ENCODE measurements at places on chromosomes 5 and 9.

DNA sequence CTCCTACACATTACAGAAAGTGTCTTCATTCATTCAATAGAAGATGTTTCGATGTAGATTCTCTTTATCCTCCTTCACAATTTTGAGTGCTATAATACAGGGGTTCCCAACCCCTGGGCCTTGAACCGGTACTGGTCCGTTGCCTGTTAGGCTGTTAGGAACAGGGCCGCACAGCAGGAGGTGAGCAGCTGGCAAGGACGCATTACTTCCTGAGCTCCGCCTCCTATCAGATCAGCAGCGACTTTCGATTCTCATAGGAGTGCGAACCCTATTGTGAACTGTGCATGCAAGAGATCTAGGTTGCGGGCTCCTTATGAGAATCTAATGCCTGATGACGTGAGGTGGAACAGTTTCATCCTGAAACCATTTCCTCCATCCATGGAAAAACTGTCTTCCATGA lies 153.0 kb upstream of the SMC2 start:
- DNase-seq: no peak

GRCh38 chr9:113511856-113512761 lies 48.6 kb downstream of the RGS3 start:
- DNase-seq: peak; percentile 78

DNA sequence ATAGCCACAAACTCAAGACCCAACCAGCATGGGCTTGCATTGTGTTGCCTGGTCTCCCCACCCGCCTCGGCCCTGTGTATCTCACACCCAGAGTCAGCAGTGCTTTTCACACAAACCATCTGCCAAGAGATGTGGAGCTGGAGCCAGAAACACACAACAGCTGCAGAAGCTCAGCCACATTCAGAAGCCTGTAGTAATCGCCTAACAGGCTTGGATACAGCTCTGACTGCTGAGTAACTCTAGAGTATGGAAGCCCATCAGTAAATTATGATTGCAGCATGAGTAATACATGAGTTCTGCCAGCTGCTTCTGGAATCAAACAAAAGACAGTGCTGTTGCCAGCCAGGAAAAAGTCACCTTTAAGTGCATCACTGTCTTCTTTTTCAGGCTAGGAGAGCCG lies 16.0 kb downstream of the TEK start:
- DNase-seq: no peak

DNA sequence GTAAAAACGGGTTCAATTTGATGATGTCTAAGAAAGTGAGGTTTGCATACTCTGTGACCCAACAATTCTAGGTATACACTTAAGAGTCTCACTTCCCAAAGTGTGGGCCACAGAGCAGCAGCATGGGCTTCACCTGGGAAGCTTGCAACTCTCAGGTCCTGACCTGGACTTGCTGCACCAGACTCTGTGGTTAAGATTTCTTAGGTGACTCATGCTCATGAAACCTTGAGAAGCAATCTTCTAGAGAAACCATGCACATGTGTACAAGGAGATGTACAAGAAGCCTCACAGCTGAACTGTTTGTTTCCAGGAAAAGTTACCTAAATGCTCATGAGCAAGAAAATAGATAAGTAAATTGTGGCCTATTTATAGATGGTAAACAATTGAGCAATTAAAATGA lies 30.0 kb downstream of the DNAJC21 start:
- DNase-seq: no peak

- no peak for DNase-seq
These were observed 23.2 kb downstream of the AK3 start for GRCh38 chr9:4717815-4718214.

GRCh38 chr5:14945450-14945849 lies 73.9 kb upstream of the ANKH start:
- DNase-seq: no peak

GRCh38 chr5:113056988-113057387 lies 80.4 kb downstream of the DCP2 start:
- no peak for DNase-seq

DNA sequence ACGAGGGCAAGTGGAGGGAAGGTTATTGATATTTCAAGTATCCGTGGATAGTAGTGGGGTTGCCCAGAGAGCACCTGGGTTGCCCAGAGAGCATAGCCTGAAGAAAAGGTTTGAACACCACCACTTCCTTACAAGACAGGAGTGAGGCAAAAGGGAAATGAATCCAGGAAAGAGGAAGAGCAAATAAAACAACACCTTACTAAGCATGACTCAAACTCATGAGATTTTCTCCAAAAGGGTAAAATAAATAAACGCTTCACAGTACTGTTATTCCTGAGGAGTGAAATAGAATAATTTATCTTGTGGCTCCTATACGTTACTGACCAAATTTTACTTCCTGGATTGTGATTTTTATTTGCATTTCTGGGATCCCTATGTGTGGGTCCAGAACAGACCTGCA lies 65.2 kb upstream of the PTPRD start:
- no peak for DNase-seq

DNA sequence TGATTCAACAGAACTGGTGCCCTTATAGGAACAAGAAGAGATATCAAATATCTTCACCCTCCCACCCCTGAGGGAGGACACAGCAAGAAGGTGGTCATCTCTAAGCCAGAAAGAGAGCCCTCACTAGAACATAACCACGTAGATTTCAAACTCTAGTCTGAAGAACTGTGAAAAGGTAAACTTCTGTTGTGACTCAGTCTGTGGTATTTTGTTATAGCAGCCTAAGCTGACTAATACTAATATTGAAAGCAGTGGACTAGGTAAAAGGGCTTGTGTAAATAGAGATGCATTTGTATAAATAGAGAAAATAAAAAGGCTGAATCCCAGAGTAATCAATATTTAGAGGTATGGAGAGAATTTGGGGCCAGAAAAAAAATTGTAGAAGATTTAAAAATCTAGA lies 157.6 kb upstream of the CCNH start:
- no peak for DNase-seq

DNA sequence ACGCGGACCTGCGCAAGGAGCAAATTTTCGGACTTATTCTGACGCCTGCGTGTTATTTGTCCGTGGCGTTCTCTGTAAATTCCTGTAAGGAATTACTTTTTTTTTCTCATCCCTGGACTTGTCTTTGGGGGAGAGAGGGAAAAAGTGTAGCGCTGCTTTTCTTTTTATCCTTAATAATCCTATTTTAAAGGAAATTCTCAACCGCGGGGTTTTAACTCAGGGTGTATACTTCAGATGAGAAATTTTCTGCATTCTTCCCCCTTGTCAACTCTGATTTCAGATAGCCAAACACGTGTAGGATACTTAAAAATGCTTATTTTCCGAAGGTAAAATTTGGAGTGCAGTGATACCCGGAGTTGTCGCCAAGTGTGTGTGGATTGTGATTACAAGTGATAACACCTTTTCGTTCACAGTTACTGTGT lies 853 bp downstream of the DCP2 start:
- DNase-seq: no peak

DNA sequence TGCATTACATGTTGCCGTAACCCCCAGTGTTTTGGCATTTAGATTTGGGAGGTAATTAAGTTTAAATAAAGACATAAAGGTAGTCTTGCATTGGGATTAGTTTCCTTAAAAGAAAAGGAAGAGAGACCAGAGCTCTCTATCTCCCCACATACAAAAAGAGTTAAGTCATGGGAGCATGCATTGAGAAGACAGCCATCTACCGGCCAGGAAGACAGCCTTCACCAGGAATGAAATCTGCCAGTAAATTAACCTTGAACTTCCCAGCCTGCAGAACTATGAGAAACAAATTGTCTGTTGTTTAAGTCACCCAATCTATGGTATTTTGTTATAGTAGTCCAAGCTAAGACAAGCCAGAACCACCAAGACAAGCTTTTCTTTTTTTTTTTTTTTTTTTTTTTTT lies 567.0 kb upstream of the CDH18 start:
- no peak for DNase-seq

DNA sequence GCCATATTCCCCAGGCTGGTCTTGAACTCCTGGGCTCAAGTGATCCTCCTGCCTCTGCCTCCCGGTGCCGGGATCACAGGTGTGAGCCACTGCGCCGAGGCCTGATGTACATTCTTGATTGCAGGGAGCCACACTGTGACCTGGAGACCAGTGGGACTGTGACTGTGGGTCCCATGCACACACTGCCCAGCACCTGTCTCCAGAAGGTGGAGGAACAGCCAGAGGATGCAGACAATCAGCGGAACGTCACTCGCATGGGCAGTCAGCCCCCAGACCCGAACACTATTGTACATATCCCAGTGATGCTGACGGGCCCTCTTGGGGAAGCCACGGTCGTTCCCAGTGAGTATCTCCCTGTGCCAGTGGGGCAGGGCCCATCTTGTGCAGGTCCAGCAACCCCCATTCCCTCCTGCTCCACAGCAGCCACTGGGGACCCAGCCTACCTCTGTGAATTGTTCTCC lies 147.3 kb downstream of the CACNA1B start:
- no peak for DNase-seq

- DNase-seq: no peak
These were observed 173.9 kb downstream of the WDR70 start for GRCh38 chr5:37552770-37553719.

DNA sequence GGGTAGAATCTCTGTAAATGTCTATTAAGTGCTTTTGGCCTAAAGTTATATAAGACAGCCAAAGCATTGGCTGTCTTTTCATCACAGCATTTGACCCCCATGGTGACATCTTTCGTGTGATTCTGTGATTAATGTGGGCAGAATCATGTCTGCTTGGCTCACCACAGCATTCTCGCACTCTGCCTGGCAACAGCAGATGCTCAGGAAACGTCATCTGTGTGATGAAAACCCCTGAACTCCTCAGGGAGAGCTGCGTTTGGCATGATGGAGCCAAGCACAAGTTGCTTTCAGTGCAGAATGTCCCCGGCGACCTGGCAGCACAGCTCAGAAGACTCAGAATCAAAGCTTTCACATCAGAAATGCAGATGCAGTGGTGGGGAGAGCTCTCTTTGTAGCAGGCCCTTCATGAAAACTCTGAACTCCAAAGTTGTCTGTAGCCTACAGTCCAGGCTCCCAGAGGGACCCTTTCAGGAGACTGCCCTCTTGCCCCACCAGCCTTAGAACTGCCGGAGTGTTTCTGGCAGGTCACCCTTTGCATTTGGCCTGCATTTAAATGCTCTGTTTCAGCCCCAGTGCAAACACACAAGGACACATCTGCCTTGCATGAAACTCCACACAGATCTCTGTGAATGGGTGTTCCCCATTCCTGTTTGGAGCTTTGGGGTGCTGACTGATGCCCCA lies 155.6 kb upstream of the PANK3 start:
- no peak for DNase-seq

- DNase-seq: no peak
These were observed 154.6 kb upstream of the GHR start for GRCh38 chr5:42268630-42269029.

DNA sequence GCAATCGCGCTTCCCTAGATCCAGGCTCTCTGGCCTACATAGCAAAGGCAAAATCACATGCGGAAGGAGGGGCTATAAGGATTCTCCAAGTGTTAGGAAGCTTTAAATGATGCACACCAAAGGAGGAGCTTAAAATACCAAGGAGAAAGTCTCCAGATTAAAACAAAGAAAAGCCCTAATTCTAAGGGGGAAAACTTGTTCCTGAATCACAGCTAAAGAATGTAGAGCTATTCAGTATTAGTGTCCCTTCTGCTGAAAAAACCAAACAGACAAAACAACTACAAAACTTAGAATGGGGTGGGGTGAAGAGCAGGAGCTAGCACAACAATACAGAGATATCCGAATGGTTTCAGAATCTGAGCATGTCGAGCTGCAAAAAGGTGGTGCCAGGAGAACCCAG lies 213.7 kb downstream of the DCP2 start:
- DNase-seq: no peak

DNA sequence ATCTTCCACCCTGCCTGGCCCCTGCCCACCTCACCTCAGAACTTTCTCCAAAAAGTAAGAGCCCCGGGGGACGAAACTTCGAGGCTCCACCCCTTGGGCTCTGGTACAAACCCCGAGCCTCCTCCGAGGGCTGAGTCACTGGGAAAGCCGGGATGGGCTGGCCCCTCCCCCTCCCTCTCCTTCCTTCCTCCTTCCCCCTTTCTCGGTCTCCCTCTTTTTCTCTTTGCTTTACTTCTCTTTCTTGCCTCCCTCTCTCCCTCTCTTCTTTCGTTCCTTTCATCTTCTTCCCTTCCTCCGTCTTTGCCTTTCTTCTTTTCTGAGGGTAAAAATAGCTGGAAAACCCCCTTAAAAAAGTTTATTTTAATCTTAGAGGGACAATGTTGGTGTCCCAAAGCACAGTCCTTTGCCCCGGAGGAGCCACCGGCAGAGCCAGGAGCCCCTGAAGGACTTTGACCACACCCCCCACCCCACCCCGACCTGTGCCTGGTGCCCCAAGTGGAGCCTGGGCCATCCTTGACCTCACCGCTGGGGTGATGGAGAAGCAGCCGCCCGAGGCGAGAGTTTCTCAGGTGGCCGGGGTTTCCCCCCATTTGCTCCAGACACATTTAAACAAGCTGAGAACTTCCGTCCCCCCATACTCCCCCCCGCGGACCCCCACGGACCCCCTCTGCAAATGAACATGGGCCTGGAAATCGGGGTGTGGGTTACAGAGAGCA lies 5.7 kb upstream of the NOTCH1 start:
- no peak for DNase-seq

- no peak for DNase-seq
These were observed 71.7 kb upstream of the FCN1 start for GRCh38 chr9:134989206-134990065.

DNA sequence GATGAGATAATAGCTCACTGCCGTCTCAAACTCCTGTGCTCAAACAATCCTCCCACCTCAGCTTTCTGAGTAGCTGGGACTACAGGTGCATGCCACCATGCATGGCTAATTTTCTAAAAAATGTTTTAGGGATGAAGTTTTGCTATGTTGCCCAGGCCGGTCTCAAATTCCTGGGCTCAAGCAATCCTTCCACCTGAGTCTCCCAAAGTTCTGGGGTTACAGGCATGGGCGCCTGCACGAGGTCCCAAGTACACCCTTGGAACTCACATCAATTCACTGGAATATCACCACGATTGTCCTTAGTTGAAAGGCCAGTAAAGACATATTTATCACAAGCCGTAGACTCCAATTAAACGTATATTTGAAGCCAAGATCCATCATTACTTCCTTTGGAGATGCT lies 184.6 kb downstream of the IRX1 start:
- no peak for DNase-seq

DNA sequence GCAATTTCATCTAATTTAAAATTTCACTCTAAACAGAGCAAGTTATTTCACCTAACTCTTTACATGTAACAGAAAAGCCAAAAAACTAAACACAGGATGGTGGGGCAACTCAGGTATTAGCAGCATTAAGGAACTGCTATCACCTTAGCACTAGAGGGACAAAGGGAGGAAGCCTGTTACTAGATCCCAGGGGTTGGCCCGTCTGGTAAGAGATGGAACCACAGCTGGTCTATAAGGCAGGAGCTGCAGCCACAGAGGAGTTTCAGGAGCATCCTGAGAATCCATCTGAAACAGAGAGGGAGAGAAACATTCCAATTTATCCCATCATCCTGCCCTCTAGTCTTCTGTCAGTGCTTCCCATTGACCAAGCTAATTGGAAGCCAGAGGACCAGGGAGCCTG lies 300.3 kb downstream of the MRPS30 start:
- no peak for DNase-seq

DNA sequence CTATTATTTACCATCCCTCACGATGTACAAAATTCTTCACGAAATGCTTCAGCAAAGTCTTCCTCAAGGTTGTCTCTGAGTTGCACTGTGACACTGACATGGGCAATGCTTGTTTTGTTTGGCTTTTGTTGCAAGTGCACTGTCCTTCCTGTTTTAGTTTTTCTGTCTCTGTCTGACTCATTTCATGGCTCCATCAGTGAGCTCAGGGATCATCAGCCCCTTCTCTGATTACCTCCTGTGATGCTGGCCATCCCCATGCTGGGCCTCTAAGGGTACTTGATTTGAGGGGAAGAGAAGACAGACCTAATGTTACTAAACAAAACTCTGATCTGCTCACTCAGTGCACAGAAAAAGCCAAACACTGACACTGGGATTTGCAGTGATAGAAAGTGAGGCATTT lies 37.6 kb upstream of the STX17 start:
- no peak for DNase-seq
